Upper lobe of right lung (tissue), 1 donor: ENCODE measurements at places on chromosomes 13 and 19. TPM values are rescaled to one million over a fixed set of nuclear protein-coding genes. Genes with fewer than 3 reads are reported as not detected.

DNA sequence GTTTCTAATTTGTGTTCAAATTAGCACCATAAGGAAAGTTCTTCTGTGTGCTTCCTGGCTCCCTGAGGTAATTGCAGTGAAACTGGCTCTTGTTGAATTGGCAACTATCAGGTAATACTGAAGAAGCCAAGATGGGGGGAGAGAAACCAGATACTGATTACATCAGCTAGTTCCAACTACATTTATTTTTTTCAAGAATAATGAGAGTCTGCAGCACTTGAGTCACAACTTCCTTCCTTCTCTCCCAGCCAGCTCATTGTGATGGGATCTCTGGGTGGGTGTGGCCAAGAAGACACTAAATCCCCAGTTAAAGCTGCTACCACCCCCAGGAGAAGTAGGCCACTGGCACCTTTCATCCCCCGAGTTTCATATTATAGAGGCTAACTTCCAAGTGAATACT, 100.7 kb upstream of the RXFP2 start:
- no peak for DNase-seq

DNA sequence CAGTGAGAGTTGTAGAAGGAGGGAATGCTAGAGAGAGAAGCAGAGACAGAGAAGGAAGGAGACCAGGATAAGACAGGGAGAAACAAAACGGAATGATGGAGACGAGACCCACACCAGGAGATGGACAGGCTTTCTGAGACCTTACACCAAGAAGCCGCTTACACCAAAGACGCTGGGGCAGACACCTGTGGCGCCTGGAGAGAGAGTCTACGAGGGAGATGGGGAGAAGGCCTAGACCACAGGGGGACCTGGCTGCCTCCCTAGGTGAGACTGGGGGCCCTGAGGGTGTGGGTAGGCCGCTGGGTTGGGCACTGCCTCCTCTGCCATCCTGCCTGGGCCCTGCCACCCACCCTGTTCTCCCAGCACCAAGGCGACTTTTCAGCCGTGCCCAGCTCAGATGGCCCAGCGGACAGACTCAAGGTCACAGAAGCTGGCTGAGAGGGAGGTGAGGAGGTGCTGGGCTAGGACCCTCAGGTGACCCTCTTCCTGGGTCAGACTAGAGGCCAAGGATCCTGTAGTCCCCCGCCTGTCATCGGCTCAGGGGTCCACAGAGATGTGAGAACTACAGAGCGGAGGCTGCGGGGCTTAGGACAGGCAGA, 5.0 kb downstream of the PLIN5 start:
- DNase-seq = no peak

The POGLUT2 gene
- 5.1 TPM for total RNA-seq

- DNase-seq = no peak
Measured at GRCh38 chr13:96816261-96816660, 178.0 kb downstream of the OXGR1 start.

- DNase-seq = peak; percentile 83
Measured at GRCh38 chr19:4374498-4375163, 25.7 kb downstream of the SH3GL1 start.

GRCh38 chr19:5547881-5548280, 19.9 kb downstream of the TINCR start:
- no peak for DNase-seq

GRCh38 chr13:77751513-77752456, 54.3 kb downstream of the SLAIN1 start:
- no peak for DNase-seq

The TTYH1 gene
- total RNA-seq = not detected

GRCh38 chr13:48400850-48401291, 12.0 kb downstream of the LPAR6 start:
- DNase-seq = no peak

GRCh38 chr13:30398601-30399072, 23.7 kb upstream of the UBE2L5 start:
- no peak for DNase-seq

The ZNF729 gene
- total RNA-seq = not detected

The ZNF229 gene
- 3.0 TPM for total RNA-seq
